ENCODE measurements at places on chromosomes 13 and 19.
A peak's percentile ranks its signal among the peaks of the same experiment; 100 is the strongest.

- DNase-seq: no peak
These were observed 731 bp upstream of the AKAP8L start for GRCh38 chr19:15419413-15420025.

DNA sequence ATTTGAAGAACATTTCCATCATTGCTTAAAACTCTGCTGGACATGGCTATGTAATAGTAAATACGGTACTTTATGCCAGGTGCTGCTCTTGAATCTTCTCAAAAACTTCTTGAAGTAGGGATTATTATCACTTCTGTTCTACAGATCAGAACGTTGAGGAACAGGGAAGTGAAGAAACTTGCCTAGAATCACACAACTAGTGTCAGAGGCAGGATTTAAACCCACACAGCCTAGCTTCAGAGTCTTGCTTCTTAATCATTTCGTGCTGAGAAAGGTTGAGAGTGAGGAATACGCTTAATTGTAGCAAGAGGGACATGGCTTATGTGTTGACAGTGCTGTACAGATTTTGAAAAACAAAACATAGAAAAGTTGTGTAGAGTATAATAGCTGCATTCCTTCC, 13.5 kb downstream of the TM9SF2 start:
- no peak for DNase-seq

DNA sequence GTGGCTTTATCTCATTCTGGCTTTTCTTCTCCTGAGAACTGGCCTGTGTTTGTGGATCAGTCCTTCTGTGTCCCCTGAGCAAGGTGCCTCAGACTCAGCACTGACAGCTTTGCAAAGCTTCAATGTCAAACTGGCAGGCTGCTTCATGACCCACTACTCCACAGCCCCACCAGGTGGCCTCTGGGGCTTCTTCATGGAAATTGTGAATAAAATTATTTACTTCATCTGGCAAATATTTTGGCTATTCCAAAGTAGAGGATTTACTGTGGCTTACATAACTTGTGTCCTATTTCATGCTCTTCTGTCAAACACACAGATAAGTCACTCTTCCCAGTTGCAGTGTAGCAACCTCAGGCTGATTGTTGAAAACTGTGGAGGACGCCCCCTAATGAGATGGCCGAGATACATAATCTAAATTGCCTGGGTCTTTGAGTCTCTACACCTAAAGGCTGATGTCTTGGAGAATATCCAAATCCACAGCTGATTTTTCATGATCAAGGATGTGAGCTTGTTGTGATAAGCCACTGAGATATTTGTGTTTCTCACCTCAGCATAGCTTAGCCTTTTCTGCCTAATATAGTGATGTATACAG, 721.9 kb upstream of the SLC10A2 start:
- DNase-seq: no peak

GRCh38 chr19:45444318-45445041, 20.8 kb upstream of the ERCC1 start:
- DNase-seq: peak; percentile 37

- peak; percentile 2 for DNase-seq
These were observed 19.0 kb downstream of the NLRP7 start for GRCh38 chr19:54928299-54928698.

DNA sequence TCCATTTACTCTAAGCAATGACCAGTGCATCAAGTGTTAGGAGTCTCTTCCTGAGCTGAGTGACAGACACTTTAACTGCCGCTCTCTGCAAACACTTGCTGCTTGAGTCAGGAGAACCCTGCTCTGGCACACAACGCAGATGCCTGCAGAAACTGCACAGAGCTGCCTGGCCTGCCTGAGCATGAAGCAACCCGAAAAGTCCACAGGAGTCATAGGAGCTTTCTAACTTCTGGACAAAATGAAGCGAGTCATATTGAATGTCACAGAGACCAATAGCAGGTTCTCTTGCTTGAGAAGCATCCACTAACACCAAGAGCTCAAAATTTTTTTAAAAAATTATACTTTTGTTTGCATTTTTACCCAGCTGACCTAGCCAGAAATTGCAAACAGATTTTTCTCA, 232.4 kb downstream of the LHFPL6 start:
- DNase-seq: no peak

DNA sequence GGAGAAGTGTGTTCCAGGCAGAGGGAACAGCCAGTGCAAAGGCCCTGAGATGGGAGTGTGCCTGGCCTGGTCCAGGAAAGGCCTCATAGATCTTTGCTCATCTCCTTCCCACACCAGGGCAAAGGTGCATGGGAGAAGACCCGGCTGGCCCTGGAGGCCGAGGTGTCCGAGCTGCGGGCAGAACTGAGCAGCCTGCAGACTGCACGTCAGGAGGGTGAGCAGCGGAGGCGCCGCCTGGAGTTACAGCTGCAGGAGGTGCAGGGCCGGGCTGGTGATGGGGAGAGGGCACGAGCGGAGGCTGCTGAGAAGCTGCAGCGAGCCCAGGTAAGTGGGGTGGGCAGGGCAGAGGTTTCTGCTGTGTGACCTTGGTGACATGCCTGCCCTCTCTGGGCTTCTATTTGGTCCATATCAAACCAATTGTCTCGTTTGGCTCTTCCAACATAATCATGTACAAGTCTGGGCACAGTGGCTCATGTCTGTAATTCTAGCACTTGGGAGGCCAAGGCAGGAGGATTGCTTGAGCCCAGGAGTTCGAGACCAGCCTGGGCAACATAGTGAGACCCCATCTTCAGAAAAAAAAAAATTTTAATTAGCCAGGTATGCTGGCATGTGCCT, 51.1 kb downstream of the KCNC3 start:
- DNase-seq: no peak

DNA sequence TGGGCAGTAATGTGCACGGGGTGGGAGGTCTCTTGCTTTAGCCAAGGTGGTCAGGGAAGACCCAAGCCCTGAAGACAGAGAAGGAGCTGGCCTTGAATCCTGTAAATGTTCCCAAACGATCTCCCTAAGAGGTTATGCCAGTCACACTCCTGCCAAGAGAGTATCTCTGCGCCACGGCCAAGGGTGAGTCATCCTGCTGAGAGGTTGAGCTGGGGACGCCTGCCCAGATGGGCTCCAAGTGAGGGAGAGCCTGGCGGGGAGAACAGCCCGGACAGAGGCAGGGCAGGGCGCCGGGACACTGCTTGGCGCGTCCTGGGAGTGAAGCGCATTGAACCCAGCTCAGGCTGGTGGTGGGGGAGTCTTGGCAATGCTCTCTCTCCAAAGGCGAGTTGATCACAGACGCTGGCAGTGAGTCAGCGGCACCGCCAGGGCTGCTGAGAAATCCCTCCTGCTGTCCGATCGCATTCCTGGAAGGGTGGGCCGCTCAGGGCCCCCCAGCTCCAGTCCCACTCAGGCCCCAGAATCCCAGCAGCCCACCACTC, 16.4 kb downstream of the SULT2B1 start:
- DNase-seq: no peak

GRCh38 chr13:25738342-25739196, 313.2 kb downstream of the SHISA2 start:
- peak; percentile 10 for DNase-seq

GRCh38 chr19:46426506-46427162, 2.1 kb downstream of the PNMA8C start:
- DNase-seq: peak; percentile 86

DNA sequence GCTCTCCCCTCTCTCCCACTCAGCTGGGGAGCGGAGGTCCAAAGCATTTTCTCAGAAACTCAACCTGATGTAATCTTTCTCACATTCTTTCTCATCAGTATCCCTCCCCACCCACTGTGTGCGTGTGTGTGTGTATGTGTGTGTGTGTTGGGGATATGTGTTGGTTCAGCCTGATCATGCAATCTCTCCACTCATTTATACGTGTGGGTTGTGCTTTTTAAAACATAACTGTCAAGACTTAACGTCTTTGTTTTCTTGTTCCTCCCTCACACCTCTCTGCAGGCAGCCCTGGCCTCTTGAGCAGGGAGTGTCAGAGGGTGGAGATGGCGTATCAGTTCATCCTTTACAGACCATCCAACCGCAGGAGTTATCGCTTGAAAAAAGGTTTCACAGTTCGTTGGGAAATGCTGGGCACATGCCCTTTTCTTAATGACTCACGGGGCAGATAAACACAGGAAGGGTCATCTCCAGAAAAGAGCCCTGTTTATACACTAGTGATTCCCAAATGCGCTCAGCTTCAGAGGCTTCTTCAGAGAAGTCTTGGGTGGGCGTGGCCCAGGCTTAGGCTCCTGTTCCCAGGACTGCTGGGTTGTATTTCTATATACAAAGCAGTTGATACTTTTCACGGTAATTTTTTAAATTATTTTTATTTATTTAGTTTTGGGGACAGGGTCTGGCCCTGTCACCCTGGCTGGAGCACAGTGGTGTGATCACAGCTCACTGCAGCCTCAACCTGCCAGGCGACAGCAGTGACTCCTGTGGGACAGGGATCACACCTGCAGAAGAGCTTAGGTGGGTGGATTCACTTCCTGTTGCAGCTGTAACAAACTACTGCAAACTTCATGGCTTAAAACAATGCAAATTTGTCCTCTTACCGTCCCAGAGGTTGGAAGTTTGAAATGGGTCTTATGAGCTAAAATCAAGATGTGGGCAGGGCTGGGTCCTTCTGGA, 60.3 kb downstream of the CCDC70 start:
- no peak for DNase-seq

DNA sequence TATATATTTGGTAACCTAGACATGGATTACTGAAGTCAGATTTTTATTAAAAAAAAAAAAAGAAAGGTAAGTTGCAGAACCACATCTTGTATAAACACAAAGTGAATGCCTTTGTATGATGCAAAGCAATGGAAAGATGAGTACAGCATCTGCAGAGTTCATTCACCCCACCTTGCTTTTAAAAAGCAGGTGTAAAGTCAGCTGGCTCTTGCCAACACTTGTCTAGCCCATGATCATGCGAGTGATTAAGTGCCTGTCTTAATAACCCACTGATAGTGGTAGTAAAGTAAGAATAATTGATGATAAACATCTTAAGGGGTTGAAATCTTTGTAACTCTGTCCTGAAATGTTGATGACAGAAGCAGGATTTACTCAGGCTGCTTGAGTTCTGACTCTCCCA, 710.4 kb downstream of the EFNB2 start:
- no peak for DNase-seq

- DNase-seq: no peak
These were observed 125.7 kb upstream of the PEG3 start for GRCh38 chr19:56966225-56966696.

- no peak for DNase-seq
These were observed 137.9 kb downstream of the PCDH20 start for GRCh38 chr13:61277586-61278276.

GRCh38 chr19:28201462-28201943, 1011.4 kb downstream of the UQCRFS1 start:
- DNase-seq: no peak

GRCh38 chr13:40187841-40188591, 478.4 kb downstream of the FOXO1 start:
- no peak for DNase-seq

DNA sequence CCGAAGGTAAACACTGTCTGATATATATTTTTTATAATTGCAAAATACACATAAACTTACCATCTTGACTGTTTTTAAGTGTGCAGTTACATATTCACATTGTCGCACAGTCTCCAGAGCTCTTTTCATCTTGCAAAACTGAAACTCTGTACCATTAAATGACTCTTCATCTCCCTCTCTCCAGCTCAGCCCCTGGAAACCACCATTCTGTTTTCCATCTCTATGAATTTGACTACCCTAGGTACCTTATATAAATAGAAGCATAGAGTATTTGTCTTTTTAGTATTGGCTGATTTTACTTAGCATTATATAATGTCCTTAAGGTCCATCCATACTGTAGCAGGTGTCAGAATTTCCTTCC, 45.8 kb downstream of the LRCH1 start:
- no peak for DNase-seq

DNA sequence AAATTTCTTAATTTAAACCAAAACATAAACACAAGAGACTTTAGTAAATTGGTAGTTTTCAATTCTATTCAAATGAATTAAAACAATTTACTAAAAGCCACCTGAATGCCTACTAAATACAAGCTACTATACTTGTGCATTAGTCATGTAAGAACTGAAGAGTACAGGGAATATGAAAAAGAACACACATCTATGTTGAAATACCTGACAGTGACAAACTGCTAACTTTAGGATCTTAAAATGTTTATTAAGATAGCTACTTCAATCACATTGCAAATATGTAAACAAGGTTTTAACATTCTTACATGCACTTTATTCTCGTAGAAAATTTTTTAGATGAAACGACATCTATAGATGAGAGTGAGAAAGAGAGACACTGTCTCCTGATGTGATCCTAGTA, 4.1 kb downstream of the SPRYD7 start:
- no peak for DNase-seq

DNA sequence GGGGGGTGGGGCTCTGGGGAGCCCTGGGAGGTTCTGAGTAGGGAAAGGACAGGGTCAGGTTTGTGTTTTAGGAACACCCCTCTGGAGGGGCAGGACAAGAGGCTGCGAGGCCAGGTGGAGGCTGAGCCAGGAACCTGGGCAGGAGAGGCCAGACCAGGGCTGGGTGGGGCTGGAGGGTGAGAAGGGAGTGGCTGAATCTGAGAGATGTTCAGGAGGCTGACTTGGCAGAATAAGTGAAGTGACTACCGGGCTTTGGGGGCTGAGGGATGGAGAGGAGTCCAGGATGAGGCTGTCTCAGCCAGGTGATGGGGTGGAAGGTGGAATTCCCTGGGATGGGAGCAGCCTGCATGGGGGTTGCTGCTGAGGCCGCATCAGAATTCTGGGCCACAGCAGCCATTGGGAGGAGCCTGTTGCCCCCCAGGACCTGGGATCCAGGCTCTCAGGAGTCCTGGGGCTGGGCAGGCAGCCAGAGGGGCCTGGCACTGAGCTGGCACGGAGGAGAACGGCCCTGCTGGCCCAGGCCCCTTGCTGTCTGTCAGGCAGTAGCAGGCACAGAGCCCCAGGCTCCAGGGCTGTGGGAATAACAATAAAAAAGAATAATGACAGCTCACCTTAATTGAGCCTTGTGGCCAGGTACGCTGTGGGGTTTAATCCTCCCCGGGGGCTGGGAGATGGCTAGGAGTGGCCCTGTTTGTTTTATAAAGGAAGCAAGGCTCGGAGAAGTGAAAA, 3.3 kb downstream of the PPP5C start:
- DNase-seq: no peak

DNA sequence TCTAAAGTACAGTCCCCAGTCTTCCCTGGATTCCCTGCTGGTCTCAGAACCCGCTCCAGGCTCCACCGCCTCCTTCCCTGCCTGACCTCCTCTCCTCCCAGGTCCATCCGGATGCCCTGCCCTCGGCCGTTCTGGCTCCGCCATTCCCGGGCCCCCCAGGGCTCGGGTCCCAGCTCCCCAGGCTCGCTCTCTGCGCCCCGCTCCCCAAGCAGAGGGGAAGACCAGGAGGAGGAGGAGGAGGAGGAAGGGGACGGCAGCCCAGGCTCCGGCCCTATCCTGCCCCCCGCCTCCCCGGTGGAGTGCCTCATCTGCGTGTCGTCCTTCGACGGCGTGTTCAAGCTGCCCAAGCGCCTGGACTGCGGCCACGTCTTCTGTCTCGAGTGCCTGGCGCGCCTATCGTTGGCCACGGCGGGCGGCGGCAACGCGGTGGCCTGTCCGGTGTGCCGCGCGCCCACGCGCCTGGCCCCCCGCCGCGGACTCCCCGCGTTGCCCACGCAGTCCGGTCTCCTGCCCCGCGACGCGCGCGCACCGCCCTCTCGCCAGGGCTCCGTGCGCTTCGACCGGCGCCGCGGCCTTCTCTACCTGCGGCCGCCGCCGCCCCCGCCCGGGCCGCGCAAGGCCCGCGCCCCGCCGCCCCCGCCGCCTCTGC, 647 bp downstream of the RNF225 start:
- no peak for DNase-seq
